NCI-H2171 (cell line): ENCODE measurements at places on chromosomes 13 and 19.

GRCh38 chr13:92054389-92054788 lies 656.0 kb downstream of the GPC5 start:
- no peak for DNase-seq

DNA sequence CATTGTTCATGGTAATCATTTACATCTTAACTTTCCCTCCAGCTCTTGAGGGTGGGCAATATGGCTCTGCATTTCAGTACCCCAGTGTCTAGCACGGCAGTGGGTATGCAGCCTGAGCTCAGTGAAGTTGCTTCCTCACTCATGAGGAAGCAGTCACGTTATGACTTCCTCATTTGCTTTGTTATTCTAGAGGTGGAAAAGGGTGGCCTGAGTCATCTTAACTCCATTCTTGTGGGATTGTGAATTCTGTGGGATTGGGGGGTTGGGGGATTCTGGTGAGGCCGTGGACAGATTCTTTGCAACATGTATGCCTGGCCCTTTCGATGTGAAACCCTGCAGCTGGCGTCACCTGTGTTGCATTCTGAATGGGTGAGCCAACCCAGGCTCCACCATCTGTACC lies 406.7 kb upstream of the ZNF507 start:
- DNase-seq, result no peak

- no peak for DNase-seq
These were observed 870 bp downstream of the ZNF442 start for GRCh38 chr19:12364391-12365235.

DNA sequence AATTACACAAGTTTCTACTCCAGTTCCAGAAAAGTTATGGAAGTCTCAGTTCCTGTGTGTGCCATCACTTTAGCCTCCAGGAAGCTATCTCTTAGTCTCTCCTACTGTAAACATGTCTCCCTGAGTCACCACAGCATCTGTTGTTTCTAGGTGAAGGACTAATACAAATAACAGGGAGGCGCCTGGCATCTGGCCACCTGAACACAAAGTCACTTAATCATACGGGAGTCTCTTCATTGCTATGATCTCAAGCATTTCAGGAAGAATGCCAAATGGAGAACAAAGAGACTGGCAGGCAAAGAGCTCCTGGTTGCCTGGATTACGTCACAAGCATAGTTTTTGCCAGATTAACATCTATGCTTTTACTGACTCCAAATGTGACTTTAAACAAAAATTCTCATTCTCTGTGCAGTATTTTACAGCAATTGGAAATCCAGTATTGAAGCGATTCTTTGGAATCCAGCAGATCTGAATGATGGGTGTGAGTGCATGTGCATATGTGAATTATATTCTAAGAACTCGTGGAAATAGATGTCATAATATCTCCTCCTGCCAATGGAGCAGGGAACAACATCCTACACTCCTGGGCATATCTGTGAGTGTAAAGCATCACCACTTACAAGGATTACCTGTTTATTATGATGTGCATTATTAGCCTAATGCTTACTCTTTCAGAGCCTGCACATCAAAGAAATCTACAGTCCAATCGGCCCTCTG lies 572.8 kb downstream of the PCDH9 start:
- peak; percentile 98 for DNase-seq

GRCh38 chr13:70415136-70415535 lies 306.9 kb upstream of the KLHL1 start:
- no peak for DNase-seq

DNA sequence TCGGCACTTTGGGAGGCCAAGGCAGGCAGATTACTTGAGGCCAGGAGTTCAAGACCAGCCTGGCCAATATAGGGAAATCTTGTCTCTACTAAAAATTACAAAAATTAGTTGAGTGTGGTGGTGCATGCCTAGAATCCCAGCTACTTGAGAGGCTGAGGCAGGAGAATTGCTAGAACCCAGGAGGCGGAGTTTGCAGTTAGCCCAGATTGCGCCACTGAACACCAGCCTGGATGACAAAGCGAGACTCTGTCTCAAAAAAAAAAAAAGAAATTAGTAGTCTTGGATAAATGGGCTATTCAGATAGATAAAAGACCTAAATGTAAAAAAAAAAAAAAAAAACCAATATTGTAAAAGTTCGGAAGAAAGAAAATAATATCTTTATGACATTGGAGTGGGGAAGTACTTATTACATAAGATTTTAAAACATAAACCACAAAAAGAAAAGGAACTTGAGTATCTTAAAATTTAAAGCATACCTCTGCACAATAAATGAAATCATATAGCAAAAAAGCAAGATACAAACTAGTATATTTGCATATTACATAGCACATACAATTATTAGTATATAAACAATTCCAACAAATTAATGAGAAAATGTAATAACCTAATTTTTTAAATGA lies 26.7 kb upstream of the RNASEH2B start:
- DNase-seq, result no peak

DNA sequence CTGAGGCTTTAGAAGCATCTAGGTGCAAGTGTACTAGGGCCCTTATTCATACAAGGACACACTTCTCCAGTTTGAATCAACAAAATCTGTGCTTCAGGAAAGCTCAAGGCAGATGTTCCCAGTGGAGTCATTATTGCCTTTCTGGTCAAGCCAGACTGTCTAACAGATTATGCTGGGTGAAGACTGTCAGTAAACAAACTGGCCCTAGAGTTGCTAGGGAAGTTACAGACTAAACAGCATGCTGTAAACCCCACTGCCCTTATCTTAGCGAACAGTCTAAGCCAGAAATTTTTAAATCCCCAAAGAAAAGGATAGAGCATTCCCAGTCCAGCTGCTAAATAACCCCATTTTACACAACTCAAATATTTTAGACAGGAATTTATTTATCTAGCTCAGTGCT lies 1701.3 kb upstream of the PRR20A start:
- DNase-seq, result no peak

GRCh38 chr13:93372856-93373255 lies 146.2 kb downstream of the GPC6 start:
- no peak for DNase-seq

GRCh38 chr19:30871979-30872378 lies 477.3 kb downstream of the TSHZ3 start:
- DNase-seq, result no peak

GRCh38 chr13:38686577-38687245 lies at the start of gene FREM2:
Gene FREM2, plus strand, starts transcription at chr13:38687077. Its CDS starts 268 bp downstream, at chr13:38687345.
- no peak for DNase-seq

- DNase-seq, result no peak
These were observed 251.2 kb upstream of the SGCG start for GRCh38 chr13:22929381-22930126.

GRCh38 chr13:110802260-110802659 lies 88.8 kb downstream of the ING1 start:
- DNase-seq, result no peak

DNA sequence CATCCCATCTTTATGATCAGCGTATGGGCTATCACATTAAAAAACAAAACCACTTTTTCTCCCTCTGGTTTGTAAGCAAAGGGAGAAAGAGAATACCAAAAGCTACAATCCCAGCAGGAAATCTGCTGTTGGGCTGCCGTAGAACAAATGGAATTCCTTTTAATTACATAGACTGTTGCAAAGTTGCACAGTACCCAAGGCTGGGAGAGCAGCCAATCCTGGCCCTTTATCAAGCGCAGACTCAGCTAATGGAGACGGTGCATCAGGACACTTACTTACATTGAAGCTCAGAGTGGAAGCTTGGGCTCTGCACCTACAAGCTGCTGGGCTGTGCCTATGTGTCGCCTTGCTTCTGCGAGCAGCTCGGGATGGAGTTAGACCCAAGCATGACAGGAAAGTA lies 15.2 kb downstream of the CCNA1 start:
- no peak for DNase-seq

GRCh38 chr13:107271227-107271626 lies 703.3 kb upstream of the ARGLU1 start:
- no peak for DNase-seq

GRCh38 chr13:44252938-44253337 lies 120.7 kb upstream of the SERP2 start:
- no peak for DNase-seq
